ENCODE measurements at places on chromosomes 16 and 17.

- no peak for DNase-seq
Measured at GRCh38 chr17:79986411-79987186, 49.1 kb downstream of the TBC1D16 start.

DNA sequence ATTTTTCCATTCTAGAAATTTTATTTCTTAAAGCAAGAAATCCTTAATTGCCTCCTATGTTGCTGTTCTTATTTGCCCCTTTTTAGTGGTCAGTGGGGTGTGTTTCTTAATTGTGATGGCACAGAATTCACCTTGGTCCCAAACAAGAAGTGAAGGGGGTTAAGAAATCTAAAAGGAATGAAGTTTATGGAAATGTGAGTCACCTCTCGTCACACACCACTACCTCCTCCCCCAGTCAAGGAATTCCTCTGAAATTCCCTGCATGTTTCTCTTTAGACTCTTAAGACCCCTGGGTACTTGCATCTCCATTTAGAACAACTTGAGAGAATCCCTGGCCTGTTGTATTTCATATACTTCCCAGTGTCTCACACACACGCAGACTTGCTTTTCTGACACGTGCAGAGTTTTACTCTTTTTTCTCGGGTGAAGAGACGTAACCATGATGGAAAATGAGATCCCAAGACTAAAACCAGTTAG, 247.4 kb downstream of the PRKCA start:
- no peak for DNase-seq

DNA sequence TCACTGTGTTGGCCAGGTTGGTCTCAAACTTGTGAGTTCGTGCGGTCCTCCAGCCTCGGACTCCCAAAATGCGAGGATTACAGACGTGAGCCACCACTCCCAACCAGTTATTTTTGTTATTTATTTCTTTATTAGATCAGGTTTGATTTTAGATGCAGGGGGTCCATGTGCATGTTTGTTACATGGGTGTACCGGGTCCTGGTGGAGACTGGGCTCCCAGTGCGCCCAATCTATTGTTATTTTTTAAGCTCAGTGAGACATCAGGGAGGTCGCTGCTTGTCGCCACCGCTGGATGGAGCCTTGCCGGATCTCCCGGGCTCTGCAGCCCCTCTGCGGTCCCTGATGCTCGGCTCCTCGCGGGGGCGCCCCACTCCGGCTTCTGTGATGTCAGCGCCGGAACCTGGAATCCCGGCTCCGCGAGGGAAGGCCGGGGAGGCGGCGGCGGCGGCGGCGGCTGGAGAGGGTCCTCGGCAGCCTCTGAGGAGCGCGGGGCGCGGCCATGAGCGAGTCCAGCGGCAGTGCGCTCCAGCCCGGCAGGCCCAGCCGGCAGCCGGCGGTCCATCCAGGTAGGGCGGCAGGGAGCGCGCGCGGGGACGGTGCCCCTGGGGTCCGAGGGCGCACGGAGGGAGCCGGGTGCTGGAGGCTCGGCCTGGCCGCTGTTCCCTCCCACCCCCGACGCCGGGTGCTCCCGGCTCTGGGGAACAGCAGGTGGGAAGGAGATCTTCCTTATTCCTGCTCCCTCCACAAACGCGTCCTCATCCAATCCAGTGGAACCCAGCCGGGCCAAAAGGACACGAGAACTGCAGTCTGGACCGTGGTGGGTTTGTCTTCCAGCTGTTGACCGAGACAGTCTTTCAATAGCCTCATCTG, at the start of gene TMC7:
TMC7 (plus strand) TSS at position 370 of the 870 bp plus-strand sequence; CDS start at position 500, 130 bp downstream.
- DNase-seq: no peak

DNA sequence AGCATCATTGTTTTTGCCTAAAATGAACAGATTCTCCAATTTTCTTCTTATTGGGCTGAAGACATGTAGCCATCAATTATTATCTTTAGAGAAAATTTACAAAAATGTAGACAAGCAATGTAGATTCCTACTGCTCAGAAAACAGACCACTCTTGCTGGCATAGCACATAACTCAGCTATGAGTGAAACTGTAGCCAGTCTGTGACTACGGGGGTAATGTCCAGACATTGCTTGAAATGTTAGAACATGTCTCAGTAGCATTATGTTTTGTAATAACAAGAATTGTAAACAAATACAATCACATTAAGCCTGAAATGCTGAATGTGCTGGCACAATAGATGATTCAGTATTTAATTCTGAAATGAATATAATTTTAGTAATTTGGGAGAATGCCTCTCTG, 265.7 kb upstream of the KCNJ16 start:
- DNase-seq: no peak

DNA sequence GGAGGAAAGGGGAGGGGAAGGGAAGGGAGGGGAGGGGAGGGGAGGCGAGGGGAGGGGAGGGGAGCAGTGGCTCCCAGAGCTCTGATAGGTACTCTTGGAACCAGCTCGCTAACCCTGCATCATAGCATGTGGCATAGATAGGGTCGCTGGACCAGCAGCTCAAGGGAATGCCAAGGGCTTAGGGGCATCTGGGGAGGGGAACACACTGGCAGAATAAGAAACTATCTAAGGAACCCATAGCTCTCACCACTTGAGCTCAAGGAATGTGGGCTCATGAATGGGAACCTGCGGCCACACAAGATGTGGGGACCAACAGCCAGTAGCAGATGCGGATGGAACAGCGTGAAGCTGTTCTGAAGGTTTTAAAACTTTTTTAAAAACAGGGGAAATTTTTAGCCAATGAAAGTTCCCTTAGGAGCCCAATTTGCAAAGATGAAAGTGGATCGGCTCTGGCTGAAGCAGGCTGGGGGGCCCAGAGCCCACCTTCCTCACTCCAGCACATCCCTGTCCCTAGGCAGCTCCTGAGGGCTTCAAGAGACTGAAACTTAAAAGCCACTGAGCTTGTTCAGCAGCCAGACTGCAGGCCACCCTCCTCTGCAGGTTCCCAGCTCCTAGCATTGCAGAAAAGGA, 46.9 kb downstream of the PIMREG start:
- DNase-seq: no peak

DNA sequence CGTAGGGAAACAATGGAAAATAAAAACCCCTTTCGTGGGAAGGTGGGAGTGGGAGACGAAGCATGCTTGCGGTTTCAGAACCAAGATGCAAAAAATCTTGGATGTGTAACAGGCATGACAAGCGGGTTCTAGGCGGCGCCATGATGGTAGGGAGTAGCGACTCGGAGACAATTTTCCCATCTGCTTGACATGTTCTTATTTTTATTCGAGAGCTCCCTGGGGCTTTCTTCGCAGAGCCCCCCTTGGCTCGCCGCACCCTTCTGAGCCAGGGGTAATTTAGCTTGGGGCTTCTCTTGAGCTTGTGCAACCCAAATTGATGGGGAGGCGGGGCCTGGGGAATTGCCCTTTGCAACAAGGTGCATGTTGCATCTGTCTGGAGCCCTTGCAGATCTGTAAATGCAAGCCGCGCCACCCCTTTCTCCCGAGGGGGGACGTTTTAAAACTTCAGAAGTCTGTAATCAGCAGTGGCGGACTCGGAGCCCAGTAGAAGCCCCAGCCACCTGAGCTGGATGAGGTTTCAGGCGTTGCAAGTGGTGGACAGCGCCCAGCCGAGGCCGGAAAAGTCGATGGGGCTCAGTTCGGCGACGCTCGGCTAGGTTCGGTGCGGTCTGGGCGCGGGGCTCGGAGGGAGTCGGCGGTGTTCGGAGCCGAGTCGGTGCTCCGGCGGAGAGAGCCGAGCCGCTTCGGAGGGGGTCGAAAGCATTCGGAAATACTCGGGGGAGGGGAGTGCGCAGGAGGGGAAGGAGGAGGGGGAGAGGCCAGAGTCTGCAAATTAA, 2.9 kb downstream of the GNAO1 start:
- no peak for DNase-seq

- DNase-seq: no peak
Measured at GRCh38 chr17:43640491-43641252, 21.1 kb downstream of the MEOX1 start.

DNA sequence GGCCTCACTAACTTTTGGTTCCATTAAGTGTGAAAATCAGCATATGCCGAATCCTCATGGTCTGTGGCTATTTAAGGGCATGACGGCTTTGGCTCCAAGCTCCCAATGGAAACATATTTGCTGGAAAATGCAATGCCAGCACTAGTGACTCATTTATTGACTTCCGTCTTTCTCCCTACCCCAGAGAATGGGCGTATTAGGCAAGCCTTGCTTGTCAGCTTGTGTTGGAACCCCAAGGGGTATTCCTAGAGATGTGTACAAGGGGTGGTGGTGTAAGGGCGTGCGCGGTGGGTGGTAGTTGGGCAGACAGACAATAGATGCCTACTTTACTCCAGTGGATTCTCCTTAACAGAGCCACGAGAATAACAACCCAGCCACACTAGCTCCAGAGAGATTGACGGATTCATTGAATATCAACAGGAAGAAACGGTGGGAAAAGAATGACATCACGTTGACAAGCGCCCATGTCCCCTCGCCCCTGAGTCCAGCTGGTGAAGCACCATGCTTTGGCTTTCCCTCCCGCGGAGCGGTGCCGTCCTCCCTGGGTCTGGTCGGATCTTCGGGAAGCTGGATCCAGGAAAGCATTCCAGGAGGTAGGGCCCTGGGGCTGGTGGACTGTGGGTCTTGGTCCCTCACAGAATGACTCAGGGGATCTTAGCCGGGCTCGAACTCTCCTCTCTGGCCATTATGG, 10.3 kb downstream of the CD300LB start:
- no peak for DNase-seq

GRCh38 chr17:35148144-35148543, 527 bp downstream of the UNC45B start:
- DNase-seq: no peak

- no peak for DNase-seq
Measured at GRCh38 chr16:51085271-51085670, 65.8 kb downstream of the SALL1 start.

DNA sequence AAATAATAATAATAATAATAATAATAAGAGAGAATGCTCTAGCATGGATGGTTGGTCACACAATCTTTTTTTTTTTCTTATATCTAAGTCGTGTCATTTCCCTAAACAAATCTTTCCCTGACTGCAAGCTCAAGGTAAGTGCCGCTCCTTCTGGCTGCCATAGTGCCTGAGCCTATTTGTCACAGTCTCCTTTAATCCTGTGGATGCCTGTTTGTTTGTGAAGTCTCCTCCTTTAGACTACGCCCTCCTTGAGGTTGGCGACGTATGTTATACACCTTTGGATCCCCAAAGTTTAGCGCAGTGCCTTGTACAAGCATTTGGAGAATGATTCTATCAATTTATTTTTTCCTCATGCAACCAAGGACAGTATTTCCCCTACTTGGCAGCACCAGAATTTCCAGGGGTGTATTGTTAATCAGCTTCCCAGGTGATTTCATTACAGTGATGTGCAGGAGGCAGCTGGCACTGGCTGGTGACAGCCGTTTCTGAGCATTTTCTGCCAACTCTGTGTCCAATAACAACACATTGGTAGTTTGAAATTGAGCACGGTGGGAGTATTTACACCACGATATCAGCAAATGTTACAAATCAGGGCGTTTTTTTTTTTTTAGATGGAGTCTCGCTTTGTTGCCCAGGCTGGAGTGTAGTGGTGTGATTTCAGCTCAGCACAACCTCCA, 26.6 kb downstream of the TMEM238L start:
- no peak for DNase-seq

DNA sequence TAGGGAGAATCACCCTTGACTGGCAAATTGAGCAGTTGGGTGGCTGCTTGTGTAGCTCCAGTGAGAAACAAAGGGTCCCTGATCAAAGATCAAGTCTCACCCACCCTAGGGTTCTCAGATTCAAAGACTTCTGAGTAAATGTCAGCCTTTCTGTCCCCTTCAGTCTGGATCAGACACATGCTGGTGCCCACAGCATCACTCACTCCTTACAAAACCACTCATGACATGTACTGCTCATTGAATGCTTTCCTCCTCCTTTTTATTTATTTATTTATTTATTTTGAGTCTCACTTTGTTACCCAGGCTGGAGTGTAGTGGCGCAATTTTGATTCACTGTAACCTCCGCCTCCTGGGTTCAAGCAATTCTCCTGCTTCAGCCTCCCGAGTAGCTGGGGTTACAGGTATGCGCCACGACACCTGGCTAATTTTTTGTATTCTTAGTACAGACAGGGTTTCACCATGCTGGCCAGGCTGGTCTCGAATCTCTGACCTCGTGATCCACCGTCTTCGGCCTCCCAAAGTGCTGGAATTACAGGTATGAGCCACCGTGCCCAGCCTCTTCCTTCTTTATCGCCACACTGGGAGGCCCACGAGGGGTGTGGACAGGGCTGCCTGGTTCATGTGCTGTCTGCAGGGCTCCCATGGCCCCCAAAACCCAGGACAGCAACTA, 462.0 kb upstream of the MAF start:
- no peak for DNase-seq

GRCh38 chr16:89157778-89158177, 13.8 kb upstream of the CDH15 start:
- DNase-seq: no peak

DNA sequence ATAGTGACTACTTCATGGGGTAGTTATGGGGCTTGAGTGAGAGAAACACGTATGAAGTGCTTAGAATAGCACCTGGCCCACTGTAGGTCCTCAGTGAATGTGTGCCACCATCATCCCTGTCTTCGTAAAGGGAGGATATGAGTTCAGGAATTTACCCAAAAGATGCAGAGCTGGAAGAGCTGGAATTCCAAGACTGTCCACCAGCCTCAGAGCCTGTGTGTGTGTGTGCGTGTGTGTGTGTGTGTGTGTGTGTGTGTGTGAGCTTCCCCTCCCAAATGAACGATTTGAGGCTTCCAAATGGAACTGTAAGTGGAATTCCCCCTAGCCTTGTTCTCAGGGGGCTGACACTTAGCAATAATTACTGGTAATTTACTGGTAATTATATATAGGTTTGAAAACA, 27.3 kb downstream of the WFDC1 start:
- no peak for DNase-seq

GRCh38 chr16:31471875-31472708, at the start of gene TGFB1I1:
TSS of gene TGFB1I1 (plus strand) at chr16:31472152. CDS start at chr16:31472189, 37 bp downstream.
- DNase-seq: peak; percentile 89

GRCh38 chr17:34562387-34562786, 17.0 kb upstream of the TMEM132E start:
- no peak for DNase-seq

DNA sequence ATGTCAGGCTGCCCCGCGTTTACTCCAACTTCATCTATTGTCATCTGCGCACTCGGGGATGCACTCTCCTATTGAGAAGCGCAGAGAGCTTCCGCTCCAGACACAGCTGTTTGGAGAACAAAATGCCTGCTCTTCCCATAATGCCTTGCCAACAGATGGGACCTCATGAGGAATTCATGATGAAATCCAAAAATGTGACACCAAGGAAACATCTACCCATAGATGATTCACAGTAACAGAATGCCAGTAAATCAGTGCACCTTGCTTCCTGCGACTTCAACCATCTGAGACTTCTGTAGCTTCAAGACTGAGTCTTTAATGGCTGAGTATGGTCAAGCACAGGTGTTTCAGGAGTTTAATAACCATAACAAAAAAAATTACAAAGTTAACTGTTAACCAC, 1144.9 kb upstream of the GOT2 start:
- no peak for DNase-seq

GRCh38 chr17:73240561-73240960, 21.1 kb downstream of the CPSF4L start:
- no peak for DNase-seq
